CD4-positive, alpha-beta T cell treated with Interferon alpha-2 for 1 hour (primary cell): ENCODE measurements at places on chromosomes 12 and 14.

DNA sequence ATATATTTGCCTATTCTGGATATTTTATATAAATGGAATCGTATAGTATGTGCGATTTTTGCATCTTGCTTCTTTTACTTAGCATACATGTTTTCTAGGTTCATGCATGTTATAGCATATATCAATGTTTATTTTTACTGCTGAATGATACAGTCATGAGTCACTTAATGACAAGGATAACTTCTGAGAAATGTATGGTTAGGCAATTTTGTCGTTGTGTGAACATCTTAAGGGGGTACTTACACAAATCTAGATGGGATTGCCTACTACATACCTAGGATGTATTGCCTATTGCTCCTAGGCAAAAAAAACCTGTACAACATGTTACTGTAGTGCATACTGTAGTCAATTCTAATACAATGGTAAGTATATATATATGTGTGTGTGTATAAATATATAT lies 8.8 kb downstream of the USP15 start:
- no peak for DNase-seq

DNA sequence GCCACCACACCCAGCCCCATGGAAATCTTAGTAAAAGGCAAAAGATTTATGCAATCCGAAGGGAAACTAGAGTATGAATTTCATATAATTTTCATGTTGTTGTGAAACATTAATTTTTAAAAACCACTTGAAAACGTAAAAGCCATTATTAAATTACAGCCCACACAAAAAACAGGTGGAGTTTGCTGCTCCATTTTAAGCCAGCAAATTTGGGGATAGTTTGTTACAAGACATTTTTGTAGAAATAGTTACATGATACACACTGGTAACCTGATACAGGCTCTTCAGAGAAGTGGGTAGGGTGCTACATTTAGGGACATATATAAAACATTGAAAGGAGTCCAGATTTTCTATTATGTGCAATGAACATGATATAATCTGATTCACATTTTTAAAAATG lies 17.6 kb downstream of the GNPTAB start:
- DNase-seq: no peak

DNA sequence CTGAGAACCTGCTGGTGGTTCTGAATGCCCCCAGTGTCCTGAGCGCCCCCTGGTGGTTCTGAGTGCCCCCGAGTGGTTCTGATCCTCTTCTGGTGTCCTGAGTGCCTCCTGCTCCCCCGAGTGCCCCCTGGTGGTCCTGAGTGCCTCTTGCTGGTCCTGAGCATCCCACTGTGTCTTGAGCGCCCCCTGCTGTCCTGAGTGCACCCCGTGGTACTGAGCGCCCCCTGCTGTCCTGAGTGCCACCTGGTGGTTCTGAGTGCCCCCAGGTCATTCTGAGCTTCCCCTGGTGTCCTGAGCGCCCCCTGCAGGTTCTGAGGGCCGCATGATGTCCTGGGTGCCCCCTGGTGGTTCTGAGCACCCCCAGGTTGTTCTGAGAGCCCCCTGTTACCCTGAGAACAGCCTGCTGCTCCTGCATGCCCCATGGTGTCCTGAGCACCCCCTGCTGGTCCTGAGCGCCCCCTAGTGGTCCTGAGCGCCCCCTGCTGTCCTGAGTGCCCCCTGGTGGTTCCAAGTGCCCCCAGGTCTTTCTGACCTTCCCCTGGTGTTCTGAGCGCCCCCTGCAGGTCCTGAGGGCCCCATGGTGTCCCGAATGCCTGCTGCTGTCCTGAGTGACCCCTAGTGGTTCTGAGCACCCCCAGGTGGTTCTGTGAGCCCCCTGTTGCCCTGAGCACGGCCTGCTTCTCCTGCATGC lies 1165.4 kb downstream of the TMEM121 start:
- peak; percentile 70 for DNase-seq

GRCh38 chr14:71240171-71240570 lies 332.9 kb downstream of the PCNX1 start:
- no peak for DNase-seq

GRCh38 chr14:99254328-99255009 lies 17.5 kb downstream of the BCL11B start:
- DNase-seq: no peak

DNA sequence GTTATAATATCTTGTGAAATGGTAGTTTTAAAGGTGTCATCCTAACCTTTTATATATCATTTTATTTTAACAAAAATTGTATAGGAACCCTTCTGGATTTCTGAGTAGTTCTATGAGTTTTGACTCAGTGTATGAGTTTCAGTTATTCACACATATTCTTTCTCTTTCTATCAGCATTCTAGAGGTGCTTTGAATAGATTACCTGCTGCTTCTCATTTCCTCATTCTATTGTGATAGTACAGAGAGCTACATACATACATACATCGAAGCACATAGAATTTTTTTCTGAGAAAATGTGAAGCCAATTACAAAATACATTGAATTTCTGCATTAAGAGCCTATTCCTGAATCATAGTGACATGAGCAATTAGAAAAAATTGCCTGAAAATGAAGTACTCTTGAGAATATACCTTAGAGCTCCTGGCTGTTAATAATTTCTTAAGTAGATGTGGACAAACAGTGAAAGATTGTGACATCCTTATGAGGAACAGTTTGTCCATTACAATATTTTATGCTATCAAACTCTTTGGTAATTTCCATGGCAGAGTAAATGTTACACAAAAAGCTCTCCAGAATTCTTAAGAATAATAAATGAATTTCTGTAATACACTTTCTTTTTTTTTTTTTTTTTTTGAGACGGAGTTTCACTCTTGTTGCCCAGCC lies 556.6 kb downstream of the TRHDE start:
- no peak for DNase-seq

DNA sequence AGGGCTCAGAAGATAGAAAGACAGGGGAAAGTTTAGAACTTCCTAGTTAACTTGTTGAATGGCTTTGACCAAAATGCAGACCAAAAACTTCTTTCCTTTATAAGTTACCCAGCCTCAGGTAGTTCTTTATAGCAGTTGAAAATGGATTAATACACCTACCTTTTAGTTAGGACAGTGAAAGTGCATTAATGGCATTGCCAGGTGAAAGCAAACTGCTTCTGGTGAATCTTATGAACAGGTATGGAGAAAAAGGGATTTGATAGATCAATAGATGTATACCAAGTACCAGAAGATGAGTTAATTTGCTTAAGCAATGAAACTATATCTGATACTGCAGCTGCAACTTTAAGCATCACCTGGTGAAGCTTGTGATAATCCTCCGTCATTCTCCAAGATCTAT lies 14.2 kb upstream of the STYK1 start:
- no peak for DNase-seq

- DNase-seq: no peak
These were observed 4.2 kb upstream of the DAD1 start for GRCh38 chr14:22593189-22593588.

- DNase-seq: no peak
These were observed 244.4 kb downstream of the ATXN7L3B start for GRCh38 chr12:74781991-74782485.

GRCh38 chr14:101884934-101885576 lies 79.3 kb upstream of the DYNC1H1 start:
- DNase-seq: no peak

GRCh38 chr12:49455501-49455900 lies 83.3 kb upstream of the KCNH3 start:
- DNase-seq: no peak
